ENCODE measurements at places on chromosomes 16 and 17.
A peak's percentile ranks its signal among the peaks of the same experiment; 100 is the strongest.

DNA sequence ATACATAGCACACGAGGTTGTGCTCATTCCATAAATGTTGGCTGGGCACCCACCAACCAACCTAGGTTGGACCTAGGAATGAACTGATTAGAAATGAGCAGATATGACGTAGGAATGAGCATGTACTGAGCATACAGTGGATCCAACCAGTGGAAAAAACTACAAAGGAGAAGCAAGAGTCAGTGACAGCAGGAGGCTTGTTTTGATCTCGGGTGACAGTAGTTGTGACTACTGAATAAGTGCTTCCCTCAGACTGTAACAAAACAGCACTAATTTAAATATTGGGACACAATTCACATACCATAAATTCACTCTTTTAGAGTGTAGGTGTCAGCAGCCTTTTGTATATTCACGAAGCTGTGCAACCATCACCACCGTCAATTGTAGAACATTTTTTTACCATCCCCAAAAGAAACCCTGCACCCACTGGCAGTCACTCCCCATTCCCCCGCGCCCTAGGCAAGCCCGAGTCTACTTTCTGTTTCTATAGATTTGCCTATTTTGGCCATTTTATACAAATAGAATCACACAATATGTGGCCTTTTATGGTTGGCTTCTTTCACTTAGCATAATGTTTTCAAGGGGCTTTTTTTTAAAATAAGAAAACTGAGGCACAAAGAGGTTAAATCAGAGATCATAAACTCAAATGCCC lies 7.0 kb downstream of the VAC14 start:
- DNase-seq: no peak

DNA sequence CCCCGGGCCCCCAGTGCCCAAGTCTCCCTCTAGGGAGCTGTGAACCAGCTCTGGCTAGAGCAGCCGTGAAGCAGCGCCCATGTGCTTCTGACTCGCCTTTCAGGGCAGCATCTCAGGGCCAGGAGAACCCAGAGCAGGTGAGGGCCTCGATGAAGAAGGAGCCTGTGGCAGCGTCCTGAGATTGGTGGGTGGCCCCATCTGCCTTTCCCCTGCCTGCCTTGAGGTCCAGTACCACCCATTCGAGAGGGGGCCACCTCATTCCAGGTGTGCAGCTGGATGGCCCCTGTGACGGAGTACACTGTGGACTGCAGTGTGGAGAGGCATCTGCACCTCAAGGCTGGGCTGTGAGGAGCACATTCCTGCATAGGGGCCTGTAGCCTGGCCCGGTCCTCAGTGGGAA lies 167.3 kb upstream of the ZNF267 start:
- DNase-seq: no peak

DNA sequence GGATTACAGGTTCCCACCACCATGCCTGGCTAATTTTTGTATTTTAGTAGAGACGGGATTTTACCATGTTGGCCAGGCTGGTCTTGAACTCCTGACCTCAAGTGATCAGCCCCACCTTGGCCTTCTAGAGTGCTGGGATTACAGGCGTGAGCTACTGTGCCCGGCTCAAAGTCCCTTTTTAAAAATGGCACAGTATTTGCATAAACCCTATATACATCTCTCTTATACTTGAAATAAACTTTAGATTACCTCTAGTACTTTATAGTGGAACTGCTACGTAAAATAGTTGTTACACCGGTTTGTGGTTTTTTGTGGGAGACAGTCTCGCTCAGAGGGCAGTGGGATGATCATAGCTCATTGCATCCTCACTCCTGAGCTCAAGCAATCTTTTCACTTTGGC lies 36.3 kb downstream of the IST1 start:
- no peak for DNase-seq

- peak; percentile 38 for DNase-seq
Observed at GRCh38 chr16:56245197-56245596, 53.9 kb downstream of the GNAO1 start.

DNA sequence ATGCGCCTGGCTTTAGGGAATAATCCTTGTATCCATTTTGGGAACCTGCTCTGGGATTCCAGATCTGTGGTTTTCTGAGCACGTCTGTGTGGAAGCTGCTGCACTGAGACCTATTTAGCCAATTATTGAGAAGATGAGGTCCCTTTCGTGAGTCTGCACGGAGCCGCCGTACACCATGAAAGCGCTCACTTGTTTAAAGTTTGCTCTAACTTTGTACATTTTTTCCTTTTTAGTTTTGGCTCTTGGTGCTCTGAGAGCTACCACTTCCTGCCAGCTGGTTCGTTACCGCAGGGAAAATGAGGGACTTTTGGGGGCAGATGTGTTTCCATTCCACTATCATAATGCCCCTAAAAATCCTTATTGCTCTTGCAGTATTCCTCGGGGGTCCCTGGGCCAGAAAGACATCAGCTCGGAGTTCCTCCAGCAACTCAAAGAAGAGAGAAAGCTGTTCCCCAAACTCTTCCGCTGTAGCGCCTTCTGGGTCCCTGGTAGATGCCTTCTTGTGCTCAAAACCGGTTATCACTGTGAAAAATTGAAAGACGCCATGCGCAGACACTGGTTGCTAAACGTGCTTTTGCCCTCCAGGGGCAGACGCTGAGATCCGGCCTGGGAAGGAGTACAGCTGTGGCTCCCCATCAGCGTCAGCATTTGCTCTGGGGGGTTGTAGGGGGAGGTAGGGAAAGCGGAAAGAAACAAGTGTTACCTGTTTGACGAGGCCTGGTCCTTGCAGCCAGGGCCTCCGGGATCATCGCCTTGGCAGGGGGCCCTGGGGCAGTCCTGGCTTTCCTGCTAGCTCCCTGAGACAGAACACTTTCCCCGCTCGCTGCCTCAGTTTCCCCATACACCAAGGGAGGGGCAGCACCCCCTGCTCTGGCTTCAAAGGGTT lies 238.1 kb downstream of the MRTFB start:
- DNase-seq: no peak

- no peak for DNase-seq
Observed at GRCh38 chr17:46910179-46910927, 12.6 kb upstream of the GOSR2 start.

- no peak for DNase-seq
Observed at GRCh38 chr17:44880062-44880461, 19.2 kb downstream of the EFTUD2 start.
